ENCODE measurements at places on chromosomes 16 and 17.

- no peak for DNase-seq
These were observed 13.7 kb upstream of the BCO1 start for GRCh38 chr16:81224824-81225223.

DNA sequence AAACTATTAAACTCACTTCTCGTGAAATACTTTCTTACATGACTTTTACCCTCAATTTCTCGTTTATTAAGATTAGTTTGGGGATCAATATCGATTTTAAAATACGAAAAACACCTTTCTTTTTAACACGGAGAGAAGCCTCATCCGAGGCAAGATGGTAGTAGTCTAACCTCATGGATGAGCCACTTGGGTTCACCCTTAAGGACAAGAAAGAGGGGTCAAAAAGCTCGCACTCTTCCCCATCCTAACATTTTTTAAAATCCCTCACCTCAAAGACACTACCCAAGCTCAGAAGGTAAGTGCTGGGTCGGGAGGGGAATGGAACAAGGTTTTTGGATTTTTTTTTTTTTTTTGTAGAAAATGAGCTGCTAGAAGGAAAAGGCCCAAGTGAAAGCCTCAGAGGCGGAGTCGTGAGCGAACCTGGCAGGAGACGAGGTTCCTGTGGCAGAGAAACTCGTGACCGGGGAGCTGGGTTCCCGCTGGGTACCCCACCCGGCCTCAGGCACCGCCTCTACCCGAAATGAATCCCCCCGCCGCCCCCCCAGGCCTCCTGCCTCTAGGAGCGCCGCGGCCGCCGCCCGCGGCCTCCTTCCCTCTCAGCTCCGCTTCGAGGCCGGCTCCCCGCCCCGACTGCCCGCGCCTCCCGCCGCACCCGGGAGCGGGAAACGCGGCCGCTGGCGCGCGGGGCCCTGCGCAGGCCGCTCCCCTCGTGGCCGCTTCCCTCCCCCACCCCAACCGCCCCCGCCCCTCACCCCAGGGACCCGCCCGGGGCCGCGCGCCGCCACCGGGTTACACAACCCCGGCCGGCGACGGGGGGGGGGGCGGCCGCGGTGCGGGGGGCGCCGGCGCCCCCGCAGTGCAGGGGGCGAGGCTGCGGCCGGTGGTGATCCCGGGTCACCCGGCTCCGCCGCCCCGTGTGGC lies 1.6 kb downstream of the NUFIP2 start:
- no peak for DNase-seq

DNA sequence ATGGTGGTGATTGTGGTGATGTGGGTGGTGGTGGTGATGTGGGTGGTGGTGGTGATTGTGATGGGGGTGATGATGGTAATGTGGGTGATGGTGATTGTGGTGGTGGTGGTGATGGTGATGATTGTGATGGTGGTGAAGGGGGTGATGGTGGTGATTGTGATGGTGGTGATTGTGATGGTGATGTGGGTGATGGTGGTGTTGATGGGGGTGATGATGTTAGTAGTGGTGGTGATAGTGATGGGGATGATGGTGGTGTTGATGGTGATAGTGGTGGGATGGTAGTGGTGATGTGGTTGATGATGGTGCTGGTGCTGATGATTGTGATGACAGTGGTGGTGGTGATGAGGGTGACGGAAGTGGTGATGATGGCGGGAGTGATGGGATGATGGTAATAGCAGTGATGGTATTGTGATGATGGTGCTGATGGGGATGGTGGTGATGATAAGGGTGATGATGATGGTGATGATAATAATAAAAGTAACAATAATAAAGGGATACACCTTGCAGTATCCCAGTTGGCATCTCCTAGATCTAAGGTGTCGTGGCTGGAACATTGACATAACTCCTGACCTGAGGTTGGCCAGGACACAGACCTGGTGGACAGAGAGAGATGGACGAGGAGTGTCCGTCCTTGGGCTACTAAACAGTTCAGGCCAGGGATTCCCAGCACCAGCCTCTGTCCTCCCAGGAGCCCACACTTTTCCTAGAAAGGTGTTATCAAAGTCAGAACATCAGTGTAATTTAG lies 344.5 kb downstream of the SEC14L1 start:
- no peak for DNase-seq

- no peak for DNase-seq
These were observed 2.2 kb downstream of the RAB26 start for GRCh38 chr16:2150418-2151187.

- no peak for DNase-seq
These were observed 508.4 kb upstream of the GOT2 start for GRCh38 chr16:59242556-59242955.

DNA sequence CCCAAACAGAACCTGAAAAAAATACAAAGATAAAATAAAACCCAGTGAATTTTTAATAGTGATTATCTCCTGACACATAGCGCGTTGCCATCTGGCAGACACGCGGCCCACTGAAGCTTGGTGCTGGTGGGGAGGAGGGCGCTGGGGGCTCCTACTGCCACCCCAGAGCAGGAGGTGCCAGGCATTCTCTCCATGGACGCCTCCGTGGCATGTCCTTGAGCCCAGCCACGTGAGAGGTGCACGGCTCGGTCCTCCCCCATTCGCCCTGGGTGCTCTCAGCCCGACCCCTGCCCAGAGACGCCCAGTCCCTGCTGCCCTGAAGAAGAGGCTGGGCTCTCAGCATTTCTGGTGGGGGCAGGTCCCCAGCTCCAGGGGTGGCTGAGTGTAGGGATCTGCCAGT lies 142.2 kb upstream of the GSE1 start:
- DNase-seq = no peak
